ENCODE measurements at places on chromosomes 5 and 9.

DNA sequence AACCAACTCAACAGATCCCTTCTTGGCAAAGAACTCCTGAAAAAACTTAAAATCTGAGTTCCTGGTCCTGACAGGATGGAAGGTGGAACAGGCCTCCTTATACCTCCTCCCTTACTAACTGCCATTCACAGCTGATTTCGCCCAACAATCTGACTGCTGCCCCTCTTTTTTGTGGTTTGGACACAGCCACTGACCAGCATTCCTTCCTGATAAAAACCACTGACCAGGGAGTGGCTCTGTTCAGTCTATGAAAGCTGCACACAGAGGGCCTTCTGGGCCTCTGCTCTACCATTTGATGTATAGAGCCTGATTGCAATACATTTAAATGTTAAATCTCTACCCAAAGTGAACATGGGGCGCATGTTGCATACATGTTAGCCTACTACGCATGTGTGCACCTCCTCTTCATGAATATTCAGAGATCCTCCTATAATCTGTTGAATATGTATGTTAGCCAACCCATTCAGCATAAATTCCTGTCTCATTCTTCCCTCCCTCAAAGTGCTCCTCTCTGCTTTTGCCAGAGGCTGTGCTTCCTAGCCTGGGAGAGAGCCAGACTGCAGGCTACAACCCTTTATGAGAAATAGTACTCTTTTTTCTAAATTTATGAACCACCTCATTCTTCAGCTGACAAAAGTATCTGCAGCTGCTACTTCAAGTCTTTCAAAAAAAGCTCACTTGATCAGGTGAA is 93.7 kb upstream of the MRPS30 start:
- no peaks in the 10 kb centered on the region for H3K27me3 ChIP-seq
- no peaks in the 10 kb centered on the region for H3K36me3 ChIP-seq
- no peaks in the 10 kb centered on the region for H3K4me1 ChIP-seq

DNA sequence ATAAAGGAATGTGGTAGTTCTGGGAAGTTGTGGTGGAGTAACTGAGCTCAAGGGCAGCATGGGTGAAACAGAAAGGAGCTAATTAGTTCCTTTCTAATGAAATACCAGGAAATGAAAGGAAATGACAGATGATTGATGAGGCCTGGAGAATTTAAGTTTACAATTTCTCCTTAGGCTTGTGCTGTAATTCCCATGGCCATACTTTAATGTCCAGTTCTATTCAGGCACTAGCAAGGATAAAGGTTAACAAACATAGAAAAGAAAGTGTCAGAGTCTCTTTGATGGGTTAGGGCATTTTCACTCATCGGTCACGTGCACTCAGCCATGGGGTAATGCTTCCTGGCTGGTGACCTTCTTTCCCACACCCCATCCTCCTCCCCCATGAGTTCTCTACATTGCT is 70.3 kb downstream of the CTSL start:
- H3K36me3 ChIP-seq: no peaks in the 10 kb centered on the region
- no peaks in the 10 kb centered on the region for H3K27me3 ChIP-seq
- H3K4me3 ChIP-seq: no peak overlapping the region

GRCh38 chr9:73118898-73119554 is 32.6 kb upstream of the ANXA1 start:
- no peak overlapping the region for H3K27ac ChIP-seq
- no peaks in the 10 kb centered on the region for H3K4me1 ChIP-seq
- no peak overlapping the region for H3K4me3 ChIP-seq
- DNase-seq: no peak
- no peaks in the 10 kb centered on the region for H3K36me3 ChIP-seq

DNA sequence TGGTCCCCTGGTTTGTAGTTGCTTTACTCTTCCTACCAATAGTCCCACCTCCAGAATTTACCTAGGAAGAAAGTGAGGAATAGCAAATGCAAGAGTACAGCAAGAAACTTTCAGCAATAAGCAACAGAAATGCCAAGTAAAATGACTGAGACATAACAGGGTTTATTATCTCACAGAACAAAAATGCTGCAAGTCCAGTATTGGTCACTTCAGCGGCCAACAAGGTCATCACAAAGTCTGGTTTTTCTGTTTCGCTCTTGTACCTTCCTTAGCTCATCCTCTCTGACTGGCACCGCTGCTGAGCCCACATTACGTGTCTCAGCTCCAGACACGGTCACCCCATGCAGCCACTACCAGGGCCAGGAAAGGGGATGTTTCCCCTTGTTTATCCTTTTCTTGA is 82.7 kb downstream of the RFK start:
- H3K36me3 ChIP-seq: no peaks in the 10 kb centered on the region
- H3K27ac ChIP-seq: no peak overlapping the region
- H3K27me3 ChIP-seq: no peaks in the 10 kb centered on the region
- H3K4me3 ChIP-seq: no peak overlapping the region

GRCh38 chr9:3244963-3245653 is 280.7 kb downstream of the RFX3 start:
- H3K27ac ChIP-seq: no peak overlapping the region
- H3K4me1 ChIP-seq: no peaks in the 10 kb centered on the region
